Activated CD8-positive, alpha-beta T cell treated with anti-CD3 and anti-CD28 coated beads for 36 hours (primary cell): ENCODE measurements at places on chromosomes 12 and 14. TPM values are rescaled to one million over a fixed set of nuclear protein-coding genes. Genes with fewer than 3 reads are reported as not detected.

Gene HOXC13
- total RNA-seq: not detected

Gene ZNF891
- total RNA-seq: 1.7 TPM

GRCh38 chr14:19993438-19993837 lies 8.5 kb upstream of the OR4Q2 start:
- H3K27ac ChIP-seq: no peak overlapping the region
- peaks cover 1% of the 10 kb centered on the region for H3K36me3 ChIP-seq
- H3K27me3 ChIP-seq: no peaks in the 10 kb centered on the region
- H3K4me3 ChIP-seq: no peak overlapping the region

Gene CLEC4C
- total RNA-seq: not detected

Gene KLRC2
- total RNA-seq: 2.6 TPM

DNA sequence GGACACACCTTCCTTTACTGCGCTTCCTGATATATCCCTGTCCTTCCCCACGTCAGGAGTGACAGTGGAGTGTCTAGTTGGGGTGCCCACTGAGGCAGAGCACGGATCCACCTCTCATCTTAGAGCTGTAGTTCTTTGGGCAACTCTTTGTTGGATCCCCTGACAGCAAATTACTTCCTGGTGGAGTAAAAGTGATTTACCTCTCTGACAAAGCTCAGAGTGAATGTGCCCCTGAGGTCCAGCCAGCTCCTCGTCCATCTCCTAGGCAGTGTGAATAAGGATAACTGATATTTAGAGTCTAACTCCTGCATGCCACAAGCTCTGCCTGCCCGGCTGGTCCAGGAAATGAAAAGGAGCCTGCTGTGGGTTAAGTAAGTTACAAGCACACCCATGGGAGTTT lies 16.0 kb downstream of the AHSA1 start:
- H3K36me3 ChIP-seq: peaks cover 6% of the 10 kb centered on the region
- no peaks in the 10 kb centered on the region for H3K4me1 ChIP-seq
- H3K27ac ChIP-seq: no peak overlapping the region
- H3K27me3 ChIP-seq: no peaks in the 10 kb centered on the region

- H3K27me3 ChIP-seq: no peaks in the 10 kb centered on the region
- DNase-seq: peak; percentile 53
Observed at GRCh38 chr14:95098984-95099599, 58.2 kb downstream of the DICER1 start.

DNA sequence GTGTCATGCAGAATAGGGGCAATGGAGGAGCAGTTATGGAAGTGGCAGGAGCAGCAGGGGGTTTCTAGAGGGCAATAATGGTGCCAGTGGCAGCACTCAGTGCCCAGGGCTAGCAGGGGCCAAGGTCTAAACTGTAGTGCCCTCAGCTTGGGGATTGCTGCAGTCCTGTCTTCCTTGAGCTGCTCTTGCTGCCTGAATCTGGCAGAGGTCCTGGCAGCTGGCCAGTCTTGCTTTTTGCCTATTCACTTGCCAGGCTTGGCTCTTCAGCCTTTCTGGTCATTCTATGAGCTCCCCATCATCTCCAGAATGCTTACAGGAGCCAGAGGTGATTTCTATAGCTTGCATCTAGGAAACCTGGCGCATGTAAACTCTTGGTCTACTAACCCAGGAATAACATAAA lies 72.0 kb downstream of the SUDS3 start:
- H3K36me3 ChIP-seq: no peaks in the 10 kb centered on the region
- no peak overlapping the region for H3K27ac ChIP-seq
- no peak overlapping the region for H3K4me3 ChIP-seq
- H3K4me1 ChIP-seq: no peaks in the 10 kb centered on the region
- H3K27me3 ChIP-seq: peaks cover 12% of the 10 kb centered on the region
- DNase-seq: no peak
